ENCODE measurements at places on chromosomes 6 and 20.

DNA sequence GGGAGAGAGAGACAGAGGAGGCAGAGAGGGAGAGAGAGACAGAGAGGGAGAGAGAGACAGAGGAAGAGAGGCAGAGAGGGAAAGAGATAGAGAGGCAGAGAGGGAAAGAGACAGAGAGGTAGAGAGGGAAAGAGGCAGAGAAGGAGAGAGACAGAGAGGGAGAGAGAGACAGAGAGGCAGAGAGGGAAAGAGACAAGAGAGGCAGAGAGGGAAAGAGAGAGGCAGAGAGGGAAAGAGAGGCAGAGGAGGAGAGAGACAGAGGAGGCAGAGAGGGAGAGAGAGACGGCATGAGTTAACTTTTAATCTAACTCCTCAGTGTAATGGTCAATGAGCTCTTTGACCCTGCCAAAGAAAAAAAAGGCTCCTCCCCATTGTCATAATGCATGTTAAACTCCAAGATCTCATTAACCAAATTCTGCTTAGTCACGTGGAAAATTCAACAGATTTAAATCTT, 7.1 kb downstream of the ELOVL2 start:
- no peak for DNase-seq

DNA sequence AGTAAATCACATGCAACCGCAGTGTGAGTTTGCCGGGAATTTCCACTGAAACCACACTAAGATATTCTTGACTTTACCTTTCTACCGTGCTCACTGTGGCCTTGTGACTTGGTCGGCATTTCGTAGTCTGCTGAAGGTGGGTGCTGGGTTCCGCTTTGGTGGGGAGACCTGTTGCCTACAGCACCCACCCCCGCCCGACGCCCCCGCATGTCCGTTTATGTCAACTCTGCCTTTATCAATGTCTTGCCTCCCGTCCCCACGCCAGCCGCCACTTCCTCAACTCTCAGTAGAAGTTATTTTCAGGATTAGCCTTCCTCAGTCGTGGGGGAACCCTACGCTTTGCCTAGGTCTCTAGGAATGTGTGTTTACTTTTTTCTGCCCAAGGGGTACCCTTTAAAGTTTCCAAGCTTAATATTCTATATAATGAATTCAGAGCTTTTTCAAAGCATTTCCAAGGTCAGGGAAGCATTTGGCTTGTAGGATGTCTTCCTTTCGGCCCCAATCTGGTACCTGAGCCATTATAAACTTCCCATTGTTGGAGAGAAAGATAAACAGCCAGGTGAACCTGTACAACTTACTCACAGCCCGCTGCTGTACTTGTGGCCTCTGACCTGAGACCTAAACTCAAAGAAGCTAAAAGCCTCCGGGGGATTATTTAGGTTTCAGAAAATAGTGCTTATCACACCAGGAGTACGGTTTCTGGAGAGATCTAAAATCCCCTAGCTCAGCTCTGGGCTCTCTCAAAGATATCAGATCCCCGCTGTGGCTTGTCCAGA, 54.2 kb downstream of the TBC1D7 start:
- no peak for DNase-seq

- no peak for DNase-seq
Observed at GRCh38 chr6:31477521-31477920, 20.4 kb upstream of the MICB start.

GRCh38 chr20:42378826-42379225, 760.6 kb upstream of the CHD6 start:
- DNase-seq = no peak

GRCh38 chr20:46164254-46164653, 46.1 kb downstream of the CD40 start:
- DNase-seq = no peak

GRCh38 chr6:13496513-13497190, 9.3 kb upstream of the GFOD1 start:
- DNase-seq = no peak

DNA sequence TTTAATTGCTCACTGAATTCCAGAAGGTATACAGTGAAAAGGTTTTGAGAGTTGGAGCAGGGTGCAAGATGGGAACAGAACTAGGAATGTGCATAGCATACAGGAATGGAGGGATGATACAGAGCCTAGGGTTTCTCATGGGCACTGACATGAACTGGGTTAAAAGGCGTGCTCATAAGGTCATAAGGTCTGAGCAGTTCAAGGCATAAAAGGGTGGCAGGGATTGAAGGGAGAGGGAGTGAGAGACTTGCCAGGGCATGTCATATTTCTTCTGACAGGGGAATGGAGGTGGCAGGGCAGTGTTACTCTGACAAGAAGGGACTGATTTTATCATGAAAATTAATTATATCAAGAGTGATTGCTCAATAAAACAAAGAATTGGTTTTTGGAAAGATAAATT, 4.7 kb downstream of the MLIP start:
- DNase-seq = no peak

GRCh38 chr6:125953502-125953875, 3.1 kb upstream of the HINT3 start:
- DNase-seq = peak; percentile 51

GRCh38 chr6:33412140-33413009, 1.6 kb downstream of the PHF1 start:
- DNase-seq = no peak

DNA sequence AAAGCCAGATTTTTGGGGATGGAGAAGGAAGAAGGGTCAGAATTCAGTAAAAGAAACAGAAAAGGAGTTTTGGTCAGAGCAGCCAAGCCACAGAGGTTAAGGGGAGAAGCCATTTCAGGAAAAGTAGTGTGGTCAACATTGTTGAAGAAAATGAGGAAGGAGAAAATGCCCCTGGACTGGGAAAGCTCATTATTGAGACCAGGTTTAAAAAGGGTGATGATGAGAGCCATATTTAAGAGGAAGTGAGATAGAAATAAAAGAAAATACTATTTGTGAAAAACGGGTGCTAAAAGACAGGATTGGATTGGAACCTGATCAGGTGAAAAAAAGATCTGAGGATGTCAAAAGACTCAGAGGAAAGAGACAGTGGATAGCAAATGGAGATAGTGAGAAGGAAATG, 75.8 kb downstream of the CEP162 start:
- no peak for DNase-seq

DNA sequence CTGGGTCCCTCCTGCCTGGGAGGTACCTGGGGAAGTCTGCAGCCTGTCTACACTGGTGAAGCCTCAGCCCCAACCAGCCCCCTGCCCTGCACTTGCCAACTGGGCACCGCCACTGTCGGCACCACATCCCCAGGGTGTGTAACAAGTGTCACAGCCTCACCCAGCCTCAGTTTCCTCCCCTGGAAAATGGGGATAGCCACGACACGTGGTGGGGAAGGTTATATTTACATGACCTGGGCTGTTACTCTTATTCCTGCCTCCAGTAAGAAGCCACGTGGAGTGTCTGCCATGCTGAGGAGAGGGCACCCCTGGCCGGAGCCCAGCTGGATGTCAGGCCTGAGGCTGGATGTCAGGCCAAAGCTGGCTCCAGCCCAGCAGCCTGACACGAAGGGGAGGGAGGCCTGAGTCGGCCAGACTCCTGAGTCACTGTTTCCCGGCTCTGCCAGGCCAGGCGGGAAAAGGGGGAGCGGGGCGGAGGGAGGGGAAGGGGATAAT, 44.9 kb downstream of the SNAI1 start:
- no peak for DNase-seq
